ENCODE measurements at places on chromosomes 11 and 22.

GRCh38 chr22:36839356-36840073, 21.3 kb upstream of the NCF4 start:
- no peak for DNase-seq

DNA sequence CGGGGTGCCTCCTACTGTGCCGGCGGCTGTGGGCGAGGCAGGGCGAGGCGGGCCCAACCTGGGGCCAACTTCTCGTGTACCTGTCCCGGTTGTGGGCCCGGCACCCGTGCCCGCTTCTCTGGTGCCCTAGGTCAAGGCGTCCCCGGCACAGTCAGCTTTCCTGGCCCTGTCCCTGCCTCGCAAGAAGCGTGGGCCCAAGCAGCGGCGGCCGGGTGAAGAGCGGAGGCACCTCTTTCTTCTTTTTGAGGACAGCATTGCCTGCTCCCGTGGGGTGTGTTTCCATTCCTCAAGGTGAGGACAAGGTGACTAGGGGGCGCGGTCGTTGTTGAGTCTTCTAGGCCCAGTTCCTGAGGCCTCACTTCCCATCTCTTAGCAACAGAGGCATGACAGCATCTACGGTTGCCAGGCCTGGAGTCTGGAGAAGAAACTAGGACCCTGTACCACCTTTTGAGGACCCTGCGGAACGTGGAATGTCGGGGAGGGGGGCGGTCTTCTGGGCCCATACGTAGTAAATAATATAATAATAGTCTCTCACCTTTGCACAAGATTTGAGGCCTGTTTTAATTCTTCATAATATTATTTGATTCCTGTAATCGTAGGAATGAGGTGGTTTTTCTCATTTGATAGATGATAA, 418 bp downstream of the ACO2 start:
- no peak for DNase-seq

GRCh38 chr11:65636108-65637031, 1.5 kb upstream of the SIPA1 start:
- DNase-seq, result no peak

- DNase-seq, result no peak
These were observed 100.2 kb downstream of the C11orf87 start for GRCh38 chr11:109522116-109522755.

DNA sequence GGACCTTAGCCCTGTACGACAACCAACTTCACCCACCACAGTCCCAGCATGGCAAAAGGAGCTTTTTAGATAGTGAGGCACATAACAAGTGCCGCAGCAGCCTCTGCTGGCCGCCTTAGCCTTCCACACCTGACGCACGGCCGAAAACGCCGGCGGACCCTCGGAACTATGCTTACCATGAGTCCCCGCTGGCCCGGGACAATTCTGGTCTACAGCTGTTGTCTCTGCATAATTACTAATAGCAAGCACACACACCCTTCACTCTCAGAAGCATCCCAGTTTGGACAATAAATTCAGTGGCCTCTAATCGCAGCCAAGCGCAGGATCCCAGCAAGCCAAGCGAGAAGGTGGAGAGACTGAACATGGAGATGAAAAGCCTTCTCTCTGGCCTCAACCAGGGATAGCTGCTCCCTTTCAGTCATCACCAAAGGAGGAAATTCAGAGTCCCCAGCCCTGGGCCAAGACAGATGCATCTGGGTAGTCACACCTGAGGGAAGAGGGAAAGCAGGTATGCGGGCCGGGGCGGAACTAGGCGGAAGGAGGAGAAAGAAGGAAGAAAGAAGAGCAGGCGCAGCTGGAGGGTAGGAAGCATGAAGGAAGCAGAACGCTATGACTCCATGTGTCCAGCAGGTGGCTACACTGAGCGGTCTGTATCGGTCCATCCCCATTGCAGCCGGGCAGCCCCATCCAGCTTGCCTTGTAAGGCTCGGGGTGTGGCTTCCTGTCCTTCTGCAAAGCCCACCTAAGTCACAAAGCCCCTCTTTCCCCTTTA, 40.3 kb downstream of the BUD13 start:
- peak; percentile 10 for DNase-seq

DNA sequence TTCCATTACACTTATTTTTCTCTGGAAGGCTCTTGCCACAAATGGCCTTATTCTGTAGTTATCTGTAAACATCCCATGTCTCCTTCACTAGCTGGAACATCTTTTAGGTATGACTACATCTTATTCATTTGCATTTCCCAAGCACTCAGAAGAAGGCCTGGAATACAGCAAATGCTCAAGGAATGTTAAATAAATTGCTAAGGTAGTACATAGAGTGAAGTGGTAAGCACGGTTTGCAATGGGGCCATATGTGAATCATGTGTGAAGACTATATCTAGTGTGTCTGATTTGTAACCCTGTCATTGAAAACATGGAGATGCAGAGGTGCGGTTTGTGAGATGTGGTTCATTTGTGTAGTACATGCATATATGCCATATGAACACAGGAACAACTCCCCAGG, 33.5 kb downstream of the GDPD4 start:
- no peak for DNase-seq

DNA sequence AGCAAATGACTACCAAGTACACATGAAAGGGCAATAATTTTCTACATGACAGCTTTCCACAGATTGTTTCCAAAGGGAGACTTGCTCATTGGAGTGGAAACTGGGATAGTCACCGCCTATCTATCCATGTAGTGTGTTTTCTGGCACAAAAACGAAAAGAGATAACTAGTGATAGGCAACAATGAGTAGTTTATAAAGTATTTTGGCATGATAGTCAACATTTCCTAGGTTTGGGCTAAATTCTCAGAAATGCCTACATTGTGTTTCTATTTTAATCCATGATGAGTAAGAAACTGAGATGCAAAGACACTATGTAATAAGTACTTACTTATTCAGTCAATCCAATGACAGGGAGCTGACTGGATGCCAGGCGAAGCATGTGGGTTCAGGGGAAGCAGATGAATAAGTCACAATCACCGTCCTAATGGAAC, 1129.1 kb downstream of the DLG2 start:
- DNase-seq, result no peak

- DNase-seq, result no peak
These were observed 98.6 kb upstream of the BLID start for GRCh38 chr11:122214567-122214966.

- DNase-seq, result no peak
These were observed 25.4 kb downstream of the ARFGAP3 start for GRCh38 chr22:42831712-42832111.

DNA sequence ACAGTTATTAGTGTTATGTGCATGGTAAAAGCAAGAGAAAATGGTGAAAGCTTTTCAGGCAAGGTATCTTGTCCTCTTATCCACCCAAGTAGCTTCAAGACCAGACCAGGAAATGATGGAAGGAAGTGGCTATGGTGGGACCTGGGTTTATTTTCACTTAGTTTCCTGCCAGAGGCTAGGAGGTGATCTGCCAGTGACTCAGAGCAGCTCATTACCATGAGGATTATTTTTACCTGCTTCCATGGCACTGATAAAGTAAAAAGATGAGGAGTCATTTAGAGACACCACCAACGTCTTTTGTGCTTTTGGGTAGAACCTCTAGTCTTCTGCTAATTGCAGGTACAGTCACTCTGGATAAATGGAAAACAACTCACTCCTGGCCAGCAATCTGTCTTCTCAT, 339.9 kb upstream of the KIRREL3 start:
- no peak for DNase-seq

DNA sequence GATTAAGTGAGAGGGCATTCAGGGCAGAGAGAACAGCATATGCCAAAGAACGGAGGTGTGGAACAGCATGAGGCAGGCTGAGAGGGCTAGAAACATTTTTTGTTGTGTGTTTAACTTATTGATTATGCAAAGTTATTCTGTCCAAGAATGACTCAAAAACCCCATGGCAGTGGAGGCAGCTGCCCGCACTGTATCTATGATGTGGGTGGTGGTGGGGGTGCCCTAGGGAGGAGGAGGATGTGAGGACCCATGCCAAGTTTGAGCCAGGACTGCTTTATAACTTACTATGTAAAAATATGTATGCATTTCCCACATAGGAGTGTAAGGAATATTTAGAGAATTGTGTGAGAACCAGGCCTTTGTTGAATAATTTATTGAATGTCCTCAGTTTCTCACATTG, 85.4 kb upstream of the GNAZ start:
- DNase-seq, result no peak

- DNase-seq, result no peak
These were observed 20.1 kb upstream of the ST3GAL4 start for GRCh38 chr11:126335463-126335760.

DNA sequence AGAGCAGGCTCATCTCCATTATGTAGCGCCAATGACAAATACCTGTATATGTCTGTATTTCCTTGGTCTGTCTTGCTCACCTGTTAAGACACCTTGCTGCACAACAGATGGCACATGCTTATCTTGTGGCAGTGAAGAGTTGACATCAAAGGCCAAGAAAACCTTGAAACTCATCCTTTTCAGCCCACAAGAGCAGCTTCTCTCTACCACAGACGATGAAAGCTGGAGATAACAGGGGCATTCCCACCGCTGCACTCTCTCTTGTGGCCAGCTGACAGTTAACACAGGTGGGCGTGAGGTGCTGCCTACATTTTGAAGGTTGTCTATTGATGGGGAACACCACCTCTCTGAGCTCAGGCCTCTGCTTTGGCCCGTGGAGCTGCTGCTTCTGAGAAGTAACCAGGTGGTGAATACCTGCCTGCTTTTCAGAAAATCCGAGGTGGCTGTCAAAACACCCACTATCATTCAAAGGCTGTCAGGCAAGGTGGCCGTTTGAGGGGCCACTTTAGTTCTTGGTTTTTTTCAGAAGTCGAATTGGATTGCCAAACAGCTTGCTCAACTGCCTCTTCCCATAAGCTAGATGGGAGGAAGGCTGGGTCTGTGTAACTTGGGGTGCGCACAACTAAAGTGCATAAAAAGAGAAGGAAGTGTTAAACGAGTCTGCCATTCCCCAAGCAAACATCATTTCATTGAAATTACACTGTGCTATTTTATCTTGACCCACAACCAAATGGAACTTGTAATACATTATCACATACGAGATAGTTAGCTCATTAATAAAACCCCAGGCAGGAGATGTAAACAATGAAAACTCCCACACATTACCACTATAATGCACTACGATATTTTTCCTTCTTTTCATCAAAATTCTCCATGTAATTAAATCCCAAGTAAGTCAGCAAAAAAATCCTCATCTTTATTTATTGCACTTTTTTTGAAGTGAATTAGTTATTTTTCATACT, 87.1 kb upstream of the RAG2 start:
- DNase-seq, result no peak

DNA sequence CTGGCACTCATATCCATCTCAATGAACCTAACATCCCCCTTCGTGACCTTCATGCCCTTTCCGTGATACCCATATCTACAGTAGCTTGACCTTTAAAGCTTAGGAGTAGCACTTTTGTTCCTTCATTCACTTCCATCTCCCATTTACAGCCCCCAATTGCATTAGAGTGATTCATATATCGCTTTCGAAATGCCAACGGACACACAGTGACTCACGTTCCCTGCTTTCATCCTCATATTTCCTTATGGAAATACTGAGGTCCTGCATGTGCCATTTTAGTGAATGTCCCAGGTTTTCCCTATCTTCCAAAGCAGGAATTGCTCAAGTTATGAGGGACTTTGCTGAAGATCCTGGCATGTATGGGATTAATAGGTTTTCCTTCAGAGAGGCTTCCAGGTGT, 44.3 kb upstream of the CEP126 start:
- peak; percentile 7 for DNase-seq

- no peak for DNase-seq
These were observed 188.2 kb downstream of the METTL15 start for GRCh38 chr11:28296426-28296825.

DNA sequence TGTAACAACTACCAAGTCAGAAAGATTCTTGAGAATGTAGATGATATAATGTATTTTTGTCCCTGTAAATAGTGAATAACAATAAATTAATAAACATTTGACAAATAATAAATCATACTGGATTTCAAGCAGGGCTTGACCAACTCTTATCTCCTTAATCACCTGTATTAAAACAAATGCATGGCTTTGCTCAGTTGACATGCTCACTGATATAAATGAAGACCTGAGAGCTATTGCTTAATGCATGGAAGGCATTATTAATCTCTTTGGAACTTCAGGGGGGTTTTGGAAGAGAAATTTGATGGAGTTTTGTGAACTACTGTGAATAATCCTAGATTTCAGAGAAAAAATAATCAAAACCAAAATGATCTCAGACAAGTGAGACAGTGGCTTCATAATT, 1420.4 kb upstream of the TENM4 start:
- DNase-seq, result no peak

DNA sequence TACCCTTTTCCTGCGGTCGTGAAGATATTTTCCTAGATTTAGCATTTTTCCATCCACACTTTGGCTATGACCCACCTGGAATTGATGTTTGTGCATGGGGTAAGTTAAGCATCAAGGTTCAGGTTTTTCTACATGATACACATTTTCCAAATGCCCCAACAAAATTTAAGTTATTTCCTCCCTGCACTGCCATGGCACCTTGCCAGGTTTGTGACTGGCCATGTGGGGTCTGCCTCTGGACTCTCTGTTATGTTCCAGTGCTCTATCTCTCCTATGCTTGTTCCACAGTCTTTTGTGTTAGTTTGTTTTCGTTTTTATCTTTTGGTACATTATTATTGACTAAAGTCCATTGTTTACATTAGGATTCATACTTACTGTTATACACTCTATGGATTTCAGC, 934.3 kb downstream of the TBC1D22A start:
- DNase-seq, result no peak

DNA sequence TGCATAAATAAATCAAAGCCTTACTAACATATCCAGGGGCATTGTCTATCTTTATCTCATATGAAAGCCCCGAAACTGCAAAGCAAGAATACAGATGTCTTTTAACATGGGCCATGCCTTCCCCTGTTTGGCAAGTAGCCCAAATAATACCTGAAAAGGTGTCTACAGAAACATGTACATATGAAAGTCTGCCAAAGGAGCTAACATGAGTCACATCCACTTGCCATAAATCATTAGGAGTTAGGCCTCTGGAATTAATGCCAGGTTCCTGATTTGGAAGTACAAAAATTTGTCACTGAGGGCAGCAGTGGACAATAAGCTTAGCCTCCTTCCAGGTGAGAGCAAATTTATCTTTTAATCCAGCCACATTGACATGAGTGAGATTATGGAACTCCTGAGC, 85.5 kb upstream of the PGR start:
- no peak for DNase-seq

DNA sequence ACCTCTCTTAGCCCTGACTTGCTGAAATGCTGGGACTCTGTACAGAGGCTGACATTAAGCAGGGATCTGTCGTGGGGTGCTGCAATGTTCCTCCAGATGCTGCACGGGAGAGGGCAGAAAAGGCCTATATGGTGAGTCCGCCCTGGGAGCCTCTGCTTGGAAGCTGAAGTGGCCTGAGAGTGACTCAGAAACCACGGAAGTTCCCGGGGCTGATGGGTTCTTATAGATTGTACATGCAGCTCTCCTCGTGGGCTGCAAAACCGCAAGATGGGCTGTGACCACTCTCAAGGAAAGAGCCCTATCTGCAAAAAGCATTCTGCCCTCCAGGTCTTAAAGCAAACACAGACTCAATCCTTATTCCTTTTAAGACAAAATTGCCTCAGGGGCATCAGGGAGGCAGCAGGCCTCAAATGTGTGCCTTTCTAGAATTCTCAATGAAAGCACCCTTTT, 5.8 kb upstream of the SLC43A3 start:
- DNase-seq, result no peak

DNA sequence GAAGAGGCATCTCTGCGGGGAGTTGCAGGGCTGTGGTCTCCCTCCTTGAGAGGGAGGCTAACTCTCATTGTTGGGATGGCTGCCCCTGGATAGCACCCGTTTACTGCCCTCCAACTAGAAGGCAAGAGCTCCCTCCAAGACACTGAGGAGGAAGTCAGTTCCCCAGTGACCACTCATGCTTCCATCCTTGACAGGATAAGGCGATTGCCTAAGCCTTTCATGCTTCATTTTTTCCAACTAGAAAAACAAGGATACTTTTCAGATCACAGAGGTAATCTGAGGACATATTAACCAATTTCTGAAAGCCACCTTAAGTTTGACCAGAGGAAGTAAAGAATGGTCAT, 186.6 kb downstream of the MAML2 start:
- DNase-seq, result no peak

All from pulmonary artery endothelial cell (primary cell).